ENCODE measurements at places on chromosomes 12 and 14. TPM values are rescaled to one million over a fixed set of nuclear protein-coding genes. Genes with fewer than 3 reads are reported as not detected.

DNA sequence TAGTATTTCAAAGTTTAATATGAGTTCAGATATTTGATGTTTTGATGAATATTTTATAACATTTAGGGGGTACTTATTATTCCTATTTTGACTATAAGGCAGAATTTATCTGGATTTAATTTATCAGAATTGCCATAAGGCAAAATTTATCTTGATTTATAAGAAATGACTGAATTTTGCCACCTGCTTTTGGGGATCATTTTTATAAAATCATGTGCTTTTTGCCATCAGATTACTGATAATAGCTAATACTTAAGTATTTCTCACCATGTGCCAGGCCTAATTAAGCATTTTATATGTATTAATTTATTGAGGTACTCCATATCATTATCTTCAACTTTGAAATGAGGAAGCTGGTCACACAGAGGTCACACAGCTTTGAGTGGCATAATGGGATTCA lies 423.7 kb downstream of the PRKD1 start:
- no peaks in the 10 kb centered on the region for H3K27me3 ChIP-seq
- no peak for DNase-seq
- H3K27ac ChIP-seq = no peak overlapping the region
- no peaks in the 10 kb centered on the region for H3K4me1 ChIP-seq
- no peaks in the 10 kb centered on the region for H3K36me3 ChIP-seq

DNA sequence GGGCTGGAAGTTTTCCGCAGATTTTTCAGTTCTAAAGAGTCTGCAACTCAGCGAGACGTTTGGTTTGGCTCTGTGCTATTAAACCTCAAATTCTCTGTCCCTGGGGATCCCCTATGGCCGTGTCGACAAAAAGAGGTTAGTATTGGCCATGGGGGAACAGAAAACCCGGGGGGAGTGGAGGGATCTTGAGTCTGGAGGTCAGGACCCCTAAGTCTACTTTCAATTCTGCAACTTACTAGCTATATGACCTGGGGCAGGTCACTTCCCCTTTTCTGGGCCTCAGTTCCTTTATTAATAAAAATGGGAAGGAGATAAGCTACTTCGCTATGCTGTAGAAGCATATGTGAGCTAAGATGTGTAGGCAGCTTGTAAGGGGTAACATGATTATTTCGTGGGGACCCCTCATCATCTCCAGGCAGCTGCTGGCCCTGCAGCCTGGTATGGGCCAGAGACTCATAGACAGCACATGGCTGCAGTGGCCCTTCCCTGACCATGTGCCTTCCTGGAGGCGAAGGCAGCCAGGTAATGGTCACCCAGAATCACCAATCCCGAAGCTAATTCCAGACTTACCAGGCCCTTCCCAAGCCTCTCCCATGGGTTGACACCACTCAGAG lies 8.6 kb downstream of the ASB2 start:
- no peak for DNase-seq
- H3K4me1 ChIP-seq = peaks cover 81% of the 10 kb centered on the region
- H3K27ac ChIP-seq = no peak overlapping the region
- H3K27me3 ChIP-seq = no peaks in the 10 kb centered on the region

DNA sequence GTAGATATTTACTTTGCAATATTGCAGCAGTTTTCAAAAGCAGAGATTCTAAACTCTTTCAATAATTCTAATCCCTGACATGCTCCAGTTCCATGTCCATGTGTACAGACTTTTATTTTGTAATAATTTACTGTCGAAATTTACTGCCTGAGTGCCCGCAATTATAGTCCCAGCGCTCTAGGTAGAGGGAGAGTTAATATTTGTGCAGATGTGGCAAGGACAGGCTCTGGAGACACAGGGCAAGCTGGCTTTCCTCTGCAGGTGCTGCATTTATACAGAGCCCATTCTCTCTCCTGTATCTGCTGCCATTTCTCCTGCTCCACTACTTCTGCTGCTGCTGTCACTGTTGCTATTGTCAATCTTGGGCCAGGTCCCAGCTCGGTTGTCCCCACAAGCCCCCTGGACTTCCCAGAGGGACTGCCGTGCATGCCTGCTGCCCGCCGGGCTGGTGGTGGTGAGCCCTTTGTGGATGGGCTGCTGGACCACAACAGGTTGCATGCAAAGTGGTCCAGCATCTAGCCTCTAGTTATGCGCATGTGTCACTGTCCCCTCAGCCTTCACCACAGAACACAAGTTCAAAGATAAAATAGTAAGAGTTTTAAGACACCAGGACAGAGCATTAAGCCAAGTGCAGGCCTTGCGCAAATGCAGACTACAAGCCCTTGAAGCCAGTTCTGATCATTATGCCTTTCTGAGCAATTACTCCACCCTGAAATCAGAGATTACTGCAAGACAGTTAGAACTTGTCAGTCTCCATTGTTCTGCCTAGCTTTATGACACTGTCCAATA lies 40.8 kb upstream of the CSRP2 start:
- no peak overlapping the region for H3K27ac ChIP-seq
- no peak overlapping the region for H3K4me3 ChIP-seq
- no peak for DNase-seq
- no peaks in the 10 kb centered on the region for H3K36me3 ChIP-seq
- H3K27me3 ChIP-seq = no peaks in the 10 kb centered on the region

DNA sequence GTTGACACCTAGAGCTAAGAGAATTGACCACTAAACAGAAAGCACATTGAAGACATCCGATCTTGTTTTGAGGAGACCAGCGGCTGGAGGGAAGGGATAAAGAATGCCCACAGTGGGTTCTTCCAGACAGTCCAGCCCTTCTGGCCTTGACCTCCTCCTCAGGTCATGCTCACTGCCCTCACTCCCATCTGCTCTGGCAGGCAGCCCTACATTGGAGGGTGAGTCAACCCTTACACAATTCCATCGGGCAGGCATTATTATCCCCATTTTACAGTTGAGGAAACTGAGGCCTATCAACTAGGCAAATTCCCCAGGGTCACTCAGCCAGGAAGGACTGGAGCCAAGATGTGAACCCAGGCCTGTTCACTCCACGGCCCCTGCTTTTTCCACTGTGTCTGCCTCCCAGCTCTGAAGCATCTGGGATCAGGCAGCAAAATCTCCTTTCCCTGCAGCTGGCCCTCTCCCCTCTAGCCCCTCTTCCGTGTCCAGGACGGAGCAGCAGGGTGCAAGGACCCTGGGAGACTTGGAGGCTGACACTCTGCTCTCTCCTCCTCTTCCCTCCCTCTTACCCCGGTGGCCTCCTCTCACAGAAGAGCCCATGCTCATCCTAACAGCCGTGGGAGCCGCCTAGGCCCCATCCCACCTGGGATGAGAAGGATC lies 5.3 kb downstream of the SCNN1A start:
- peaks cover 43% of the 10 kb centered on the region for H3K4me1 ChIP-seq
- H3K27ac ChIP-seq = peak overlapping the region; percentile 44
- no peak overlapping the region for H3K4me3 ChIP-seq
- no peak for DNase-seq
- H3K27me3 ChIP-seq = no peaks in the 10 kb centered on the region

DNA sequence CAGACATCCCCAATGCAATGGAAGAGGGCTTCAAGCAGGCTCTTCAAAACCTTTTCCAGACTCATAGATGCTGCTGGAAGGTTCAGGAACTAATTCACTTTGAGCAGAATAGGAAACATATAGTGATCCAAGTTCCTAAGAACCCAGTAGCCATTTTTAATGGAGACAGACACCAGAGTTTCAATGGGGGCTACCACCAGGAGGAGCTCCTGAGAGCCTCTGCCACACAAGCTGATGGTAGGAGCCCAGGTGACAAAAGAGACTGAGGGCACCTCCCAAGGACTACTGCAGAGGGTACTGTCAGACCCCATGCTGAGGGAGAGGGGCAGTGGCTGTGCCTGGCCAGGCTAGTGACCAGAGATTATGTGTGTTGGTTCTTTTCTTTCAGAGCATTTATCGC lies 45.9 kb downstream of the IFNG start:
- DNase-seq = peak; percentile 74
- H3K27ac ChIP-seq = no peak overlapping the region
- peaks cover 2% of the 10 kb centered on the region for H3K27me3 ChIP-seq
- H3K36me3 ChIP-seq = no peaks in the 10 kb centered on the region

PPFIA2 gene
- not detected for total RNA-seq

DNA sequence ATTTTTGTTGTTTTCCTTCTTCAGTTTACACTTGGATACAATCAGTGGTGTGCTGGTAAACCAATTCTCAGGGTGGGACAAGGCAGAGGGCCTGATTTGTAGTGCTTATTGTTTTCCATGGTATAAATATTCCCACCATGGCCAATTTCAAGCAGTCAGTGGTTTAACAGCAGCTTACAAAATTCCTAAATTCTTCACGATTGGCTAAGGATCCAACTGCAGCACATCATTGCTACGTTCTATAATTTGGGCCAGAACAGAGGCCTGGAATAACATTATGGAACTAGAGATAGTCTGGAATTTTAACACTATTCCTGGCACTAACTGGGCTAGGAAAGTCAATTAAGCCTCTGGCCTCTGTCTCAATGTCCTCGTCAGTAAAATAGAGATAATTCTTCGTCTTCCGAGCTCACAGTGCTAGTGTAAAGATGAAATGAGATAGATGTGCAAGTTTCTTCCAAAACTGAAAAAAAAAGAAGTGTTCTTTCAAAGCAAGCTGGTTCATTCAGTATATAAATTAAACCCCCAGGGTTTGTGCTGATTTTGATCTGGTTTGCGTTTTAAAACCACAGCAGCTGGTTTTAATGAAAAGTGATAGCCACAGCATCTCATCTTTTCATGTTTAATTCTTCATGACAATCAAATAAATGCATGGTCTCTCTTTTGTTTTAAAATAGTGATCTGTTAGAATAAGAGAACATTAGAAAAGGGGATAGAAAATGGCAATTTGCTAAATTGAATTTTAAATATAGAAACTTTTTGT lies 104.1 kb downstream of the EPS8 start:
- H3K36me3 ChIP-seq = no peaks in the 10 kb centered on the region
- DNase-seq = no peak
- peaks cover 11% of the 10 kb centered on the region for H3K27me3 ChIP-seq
- no peaks in the 10 kb centered on the region for H3K4me1 ChIP-seq
- no peak overlapping the region for H3K4me3 ChIP-seq

- H3K4me1 ChIP-seq = peaks cover 69% of the 10 kb centered on the region
- H3K36me3 ChIP-seq = peaks cover 13% of the 10 kb centered on the region
- no peaks in the 10 kb centered on the region for H3K27me3 ChIP-seq
- no peak for DNase-seq
- H3K4me3 ChIP-seq = no peak overlapping the region
These were observed 3.7 kb downstream of the ANKRD13A start for GRCh38 chr12:110002676-110003515.

- no peak for DNase-seq
- no peaks in the 10 kb centered on the region for H3K4me1 ChIP-seq
- no peaks in the 10 kb centered on the region for H3K36me3 ChIP-seq
- no peak overlapping the region for H3K4me3 ChIP-seq
These were observed 88.4 kb downstream of the LIN7A start for GRCh38 chr12:80849337-80849736.

- no peak overlapping the region for H3K27ac ChIP-seq
- peaks cover 16% of the 10 kb centered on the region for H3K4me1 ChIP-seq
- H3K36me3 ChIP-seq = peaks cover 20% of the 10 kb centered on the region
- DNase-seq = no peak
These were observed 172.2 kb downstream of the SLC16A7 start for GRCh38 chr12:59768031-59768430.

- H3K27me3 ChIP-seq = no peaks in the 10 kb centered on the region
- H3K27ac ChIP-seq = no peak overlapping the region
- no peak for DNase-seq
- H3K4me3 ChIP-seq = no peak overlapping the region
- no peaks in the 10 kb centered on the region for H3K36me3 ChIP-seq
- H3K4me1 ChIP-seq = peaks cover 8% of the 10 kb centered on the region
These were observed 117.9 kb downstream of the CAND1 start for GRCh38 chr12:67386869-67387565.

DNA sequence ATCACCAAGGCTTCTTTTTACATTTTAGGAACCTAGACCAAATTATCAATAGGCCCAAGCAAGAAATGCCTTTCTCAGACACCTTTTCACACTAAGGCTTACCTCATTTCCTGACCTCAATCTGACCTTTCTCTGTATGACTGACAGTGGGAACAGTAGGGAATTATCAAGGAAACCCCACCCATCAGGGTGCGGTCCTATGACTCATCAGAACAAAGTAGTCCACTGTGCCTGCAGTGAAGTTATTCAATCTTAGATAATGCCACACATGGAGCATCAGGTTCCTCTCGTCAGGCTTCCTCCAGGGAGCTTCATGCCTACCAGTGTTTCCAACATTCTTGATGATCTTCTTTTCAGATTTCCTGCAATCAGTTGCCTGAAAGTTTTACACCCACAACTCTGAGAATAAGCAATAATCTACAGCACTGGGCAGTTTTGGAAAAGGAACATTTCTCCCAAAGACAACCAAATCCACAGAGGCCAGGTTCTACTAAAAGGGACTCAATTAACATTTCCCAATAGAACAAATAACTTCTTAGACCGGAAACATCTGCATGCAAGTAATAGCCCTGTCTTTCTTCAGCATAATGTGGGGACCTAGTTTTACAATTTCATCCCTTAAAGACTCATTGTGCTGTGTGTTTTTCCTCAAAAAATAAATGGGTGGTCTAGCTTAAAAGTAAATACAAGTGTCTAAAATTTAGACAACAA lies 35.9 kb upstream of the TMTC2 start:
- peak; percentile 5 for DNase-seq
- H3K36me3 ChIP-seq = no peaks in the 10 kb centered on the region
- H3K27ac ChIP-seq = no peak overlapping the region
- H3K27me3 ChIP-seq = peaks cover 3% of the 10 kb centered on the region

CLEC1B gene
- total RNA-seq = not detected

EIF2S3B gene
- total RNA-seq = 3.3 TPM

LMO3 gene
- total RNA-seq = not detected

SLC4A8 gene
- total RNA-seq = 2.7 TPM

DNA sequence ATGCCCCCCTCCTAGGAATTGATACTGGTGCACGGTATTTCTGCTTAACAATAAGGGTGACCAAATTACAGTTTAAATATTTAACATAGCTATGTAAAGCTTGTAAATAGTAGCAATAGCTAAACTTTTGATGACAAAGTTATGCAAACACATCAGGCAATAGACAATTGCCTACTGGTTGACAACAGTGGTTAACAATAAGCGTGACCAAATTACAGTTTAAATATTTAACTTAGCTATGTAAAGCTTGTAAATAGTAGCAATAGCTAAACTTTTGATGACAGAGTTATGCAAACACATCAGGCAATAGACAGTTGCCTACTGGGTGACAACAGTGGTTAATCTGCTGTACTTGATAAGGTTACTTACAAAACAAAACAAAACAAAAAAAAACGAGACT lies 886.5 kb upstream of the FLRT2 start:
- no peak for DNase-seq
- H3K4me1 ChIP-seq = no peaks in the 10 kb centered on the region
- no peaks in the 10 kb centered on the region for H3K36me3 ChIP-seq
- H3K27ac ChIP-seq = no peak overlapping the region
- no peaks in the 10 kb centered on the region for H3K27me3 ChIP-seq

GRCh38 chr14:90518941-90519256 lies 122.1 kb downstream of the CALM1 start:
- no peak overlapping the region for H3K4me3 ChIP-seq
- no peaks in the 10 kb centered on the region for H3K36me3 ChIP-seq
- no peaks in the 10 kb centered on the region for H3K4me1 ChIP-seq
- no peaks in the 10 kb centered on the region for H3K27me3 ChIP-seq

ITGB7 gene
- total RNA-seq = 121 TPM
